ENCODE measurements at places on chromosomes 11 and 22.

DNA sequence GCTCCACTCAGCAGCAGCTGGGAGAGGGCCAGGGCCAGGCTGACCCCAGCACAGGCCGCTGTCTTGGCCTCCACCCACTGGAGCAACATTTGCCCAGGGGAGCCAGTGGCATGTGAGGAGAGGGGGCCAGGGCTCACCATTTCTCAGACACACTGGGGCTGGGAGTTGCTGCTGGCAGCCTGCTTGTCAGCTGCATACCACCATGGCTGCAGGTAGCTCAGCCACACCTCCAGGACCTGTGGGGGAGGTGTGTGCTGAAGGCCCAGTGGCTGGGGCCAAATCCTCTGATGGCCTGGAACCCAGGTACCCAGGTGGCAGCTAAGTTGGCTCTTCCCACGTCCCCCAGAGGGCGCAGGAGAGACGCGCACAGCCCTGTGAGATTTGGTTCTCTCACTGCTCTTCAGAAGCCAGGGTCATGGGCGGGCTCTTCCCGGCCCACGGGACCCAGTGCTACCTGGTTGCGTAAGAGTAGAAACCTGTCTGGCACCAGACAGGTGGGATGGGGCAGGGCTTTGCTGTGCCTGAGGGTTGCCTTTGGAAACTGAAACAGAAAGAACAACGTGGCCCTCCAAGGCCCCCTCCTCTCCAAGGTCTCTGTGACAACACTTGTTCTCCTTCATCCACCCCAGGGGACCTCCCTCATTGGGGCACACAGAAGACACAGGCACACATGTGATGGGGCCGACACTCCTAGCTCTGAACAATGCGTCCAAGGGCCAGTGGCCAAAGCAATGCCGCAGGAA, 98.8 kb downstream of the MED15 start:
- DNase-seq: peak; percentile 70

DNA sequence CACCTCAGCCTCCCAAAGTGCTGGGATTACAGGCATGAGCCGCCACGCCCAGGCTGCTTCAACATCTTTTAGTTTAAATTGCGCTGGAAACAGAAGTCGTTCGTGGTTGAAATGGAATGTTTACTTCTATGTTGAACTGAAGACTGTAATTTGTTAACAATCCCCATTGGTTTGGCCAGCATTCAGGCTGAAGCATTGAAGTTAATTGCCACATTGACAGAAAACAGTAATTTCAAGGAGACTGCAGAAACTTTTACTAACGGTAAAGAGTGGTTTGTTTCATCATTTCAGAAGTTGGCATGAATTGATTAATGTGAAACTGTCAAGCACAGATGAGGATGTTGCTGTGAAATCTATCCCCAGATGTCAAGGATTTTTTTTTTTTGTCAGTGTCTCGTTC, 14.2 kb downstream of the AP5B1 start:
- no peak for DNase-seq

GRCh38 chr11:129266536-129266935, 74.4 kb upstream of the ARHGAP32 start:
- no peak for DNase-seq

DNA sequence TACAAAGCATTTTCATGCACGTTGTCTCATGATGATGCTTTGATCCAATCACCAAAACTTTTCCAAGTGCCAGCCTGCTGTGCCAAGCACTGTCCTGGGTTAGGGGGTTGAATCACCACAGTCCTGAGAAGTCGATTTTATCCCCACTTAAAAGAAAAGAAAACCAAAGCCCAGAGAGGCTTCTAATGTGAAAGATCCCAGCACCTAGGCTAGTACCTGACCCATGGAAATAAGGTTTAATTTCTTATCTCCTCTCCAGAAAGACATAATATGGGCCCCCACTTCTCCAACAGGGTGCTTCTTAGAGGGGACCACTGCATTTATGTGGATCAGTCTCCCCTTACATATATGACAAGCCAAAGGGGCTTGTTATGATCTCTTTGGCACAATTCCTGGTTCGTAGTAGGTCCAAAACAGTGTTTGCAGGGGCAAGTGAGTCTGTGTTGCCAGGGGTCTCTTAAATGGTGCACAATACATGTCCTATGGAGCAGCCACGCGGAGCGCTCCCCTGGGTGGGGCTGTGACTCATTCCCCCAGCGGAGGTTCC, 1.9 kb upstream of the BCL9L start:
- DNase-seq: no peak

- no peak for DNase-seq
These were observed 1.4 kb upstream of the MTA2 start for GRCh38 chr11:62603072-62603408.
